ENCODE measurements at places on chromosomes 6 and 20.

DNA sequence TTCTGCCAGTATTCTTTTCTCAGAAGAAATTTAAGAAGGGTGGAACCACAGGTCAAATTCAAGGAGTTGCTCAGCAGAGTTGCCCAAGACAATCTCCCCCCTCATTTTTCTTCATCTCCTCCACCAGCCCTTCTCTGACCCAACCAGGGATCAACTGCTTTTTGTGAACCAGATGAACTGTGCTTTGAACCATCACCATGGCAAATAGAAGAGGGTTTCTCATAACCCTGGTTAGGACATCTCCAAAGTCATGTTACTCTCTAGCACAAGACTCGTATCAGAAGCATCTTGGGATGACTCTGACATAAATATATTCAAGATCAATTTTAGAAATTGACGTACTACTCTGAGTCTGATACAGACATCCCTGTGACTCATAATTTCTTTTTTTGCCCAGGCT, 130.7 kb downstream of the ALDH8A1 start:
- DNase-seq: no peak

- no peak for DNase-seq
Measured at GRCh38 chr20:62786157-62786556, 10.1 kb upstream of the MRGBP start.

GRCh38 chr20:35135867-35136586, 11.1 kb downstream of the EDEM2 start:
- no peak for DNase-seq

DNA sequence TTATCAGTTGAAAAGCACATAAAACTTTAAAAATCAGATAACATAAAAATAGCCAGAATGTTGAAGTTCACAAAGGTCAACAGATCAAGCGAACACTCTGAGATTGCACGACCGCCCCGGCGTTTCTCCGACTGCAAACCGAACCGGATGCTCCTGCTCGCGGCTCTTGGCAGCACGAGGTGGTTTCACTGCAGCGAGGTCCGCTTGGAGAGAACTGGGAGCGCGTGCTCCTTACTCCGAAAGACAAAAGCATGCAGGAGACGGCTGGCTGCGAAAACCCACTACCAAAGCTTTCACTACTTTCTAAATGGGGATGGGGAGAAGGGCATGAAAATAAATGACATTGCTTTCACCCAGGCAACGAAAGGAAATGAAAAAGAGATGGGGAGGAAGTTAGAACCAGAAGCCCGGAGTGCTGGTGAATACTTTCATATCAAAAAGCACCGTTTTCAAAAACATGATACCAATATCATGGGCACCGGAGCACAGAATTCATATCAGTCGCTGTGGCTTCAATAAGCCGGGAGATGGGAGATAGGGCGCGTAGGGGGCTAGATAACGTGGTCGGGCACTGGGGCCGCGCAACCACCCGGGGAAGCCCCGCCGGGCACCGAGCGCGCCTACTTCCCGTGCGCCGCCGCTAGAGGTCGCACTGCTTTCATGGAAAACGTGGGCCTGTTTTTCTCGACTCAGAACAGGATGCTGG, 8.3 kb upstream of the ANKRD60 start:
- DNase-seq: peak; percentile 67

DNA sequence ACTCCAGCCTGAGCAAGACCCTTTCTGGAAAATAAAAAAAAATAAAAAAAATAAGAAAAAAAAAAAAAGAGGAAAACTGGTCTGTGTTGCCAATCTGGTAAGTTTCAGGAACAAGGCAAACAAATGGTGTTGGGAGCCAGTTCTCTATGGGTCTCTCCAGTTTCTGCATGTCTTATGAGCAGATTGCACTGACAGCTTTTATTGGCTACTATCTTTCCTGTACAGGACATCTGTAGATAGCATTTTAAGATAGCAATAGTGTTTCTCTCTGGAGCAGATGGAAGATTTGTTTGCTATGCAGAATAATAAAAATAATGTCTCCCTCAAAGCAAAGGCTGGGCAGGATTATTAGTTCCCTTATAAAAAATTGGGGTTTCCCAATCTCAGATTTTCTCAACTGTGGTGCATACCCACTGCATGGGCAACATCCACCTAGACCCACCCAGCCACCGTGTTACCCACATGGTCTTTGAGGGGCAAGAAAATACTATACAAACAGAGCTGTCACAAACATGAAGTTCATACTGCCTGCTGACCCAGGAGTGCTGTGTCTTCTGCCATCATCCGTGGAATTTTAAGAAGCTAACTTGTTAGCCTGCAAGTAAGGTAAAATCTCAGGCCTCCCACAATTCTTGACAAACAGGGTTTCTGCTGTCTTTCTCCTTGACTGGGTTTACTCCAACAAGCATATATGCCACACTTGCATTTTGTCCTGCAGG, 9.5 kb downstream of the GMDS start:
- DNase-seq: no peak

DNA sequence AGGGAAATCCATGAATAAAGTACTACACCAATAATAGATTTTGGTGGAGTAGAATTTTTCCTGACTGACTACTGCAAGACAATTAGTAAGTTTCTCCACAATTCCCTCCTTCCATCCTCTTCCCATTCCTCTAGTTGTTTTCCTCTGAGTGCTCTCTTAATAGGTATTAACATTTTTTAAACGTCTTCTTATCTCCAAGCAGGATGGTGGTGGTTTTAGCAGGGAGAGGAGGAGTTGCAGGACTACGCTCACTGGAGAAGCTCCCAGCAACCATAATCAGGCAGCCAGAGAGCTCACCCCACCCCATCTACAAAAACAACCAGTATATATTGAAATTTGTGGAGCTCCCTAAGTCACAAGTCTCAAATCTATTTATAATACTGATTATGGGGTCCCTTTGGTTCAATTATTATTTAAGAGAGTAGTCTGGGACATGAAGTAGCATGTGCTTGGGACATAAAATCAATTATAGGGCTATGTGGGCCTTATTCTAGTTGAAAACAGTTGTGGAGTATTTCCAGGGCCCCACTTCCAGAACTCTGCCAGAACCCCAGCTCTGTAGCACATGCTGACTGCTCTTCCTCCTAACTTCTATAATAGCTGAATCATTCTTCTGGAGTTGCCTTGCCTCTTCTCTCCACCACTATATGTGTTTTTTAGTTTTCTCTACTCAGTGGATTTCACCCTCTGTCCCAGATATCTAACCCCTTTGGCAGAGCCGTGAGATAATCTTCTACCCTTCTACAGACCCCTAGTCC, 49.8 kb downstream of the MYB start:
- no peak for DNase-seq

DNA sequence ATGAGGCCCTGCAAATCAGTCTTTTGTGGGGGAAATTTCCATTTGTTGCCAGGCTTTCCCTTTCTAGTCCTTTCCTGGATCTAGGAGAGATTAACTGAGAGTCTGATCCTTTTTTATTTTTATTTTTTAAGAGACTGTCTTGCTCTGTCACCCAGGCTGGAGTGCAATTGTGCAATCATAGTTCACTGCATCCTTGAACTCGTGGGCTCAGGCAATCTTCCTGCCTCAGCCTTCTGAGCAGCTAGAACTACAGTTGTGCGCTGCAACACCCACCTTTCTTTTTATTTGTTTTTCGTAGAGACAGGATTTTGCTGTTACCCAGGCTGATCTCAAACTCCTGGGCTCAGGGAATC, 22.9 kb downstream of the OR2B2 start:
- DNase-seq: no peak

DNA sequence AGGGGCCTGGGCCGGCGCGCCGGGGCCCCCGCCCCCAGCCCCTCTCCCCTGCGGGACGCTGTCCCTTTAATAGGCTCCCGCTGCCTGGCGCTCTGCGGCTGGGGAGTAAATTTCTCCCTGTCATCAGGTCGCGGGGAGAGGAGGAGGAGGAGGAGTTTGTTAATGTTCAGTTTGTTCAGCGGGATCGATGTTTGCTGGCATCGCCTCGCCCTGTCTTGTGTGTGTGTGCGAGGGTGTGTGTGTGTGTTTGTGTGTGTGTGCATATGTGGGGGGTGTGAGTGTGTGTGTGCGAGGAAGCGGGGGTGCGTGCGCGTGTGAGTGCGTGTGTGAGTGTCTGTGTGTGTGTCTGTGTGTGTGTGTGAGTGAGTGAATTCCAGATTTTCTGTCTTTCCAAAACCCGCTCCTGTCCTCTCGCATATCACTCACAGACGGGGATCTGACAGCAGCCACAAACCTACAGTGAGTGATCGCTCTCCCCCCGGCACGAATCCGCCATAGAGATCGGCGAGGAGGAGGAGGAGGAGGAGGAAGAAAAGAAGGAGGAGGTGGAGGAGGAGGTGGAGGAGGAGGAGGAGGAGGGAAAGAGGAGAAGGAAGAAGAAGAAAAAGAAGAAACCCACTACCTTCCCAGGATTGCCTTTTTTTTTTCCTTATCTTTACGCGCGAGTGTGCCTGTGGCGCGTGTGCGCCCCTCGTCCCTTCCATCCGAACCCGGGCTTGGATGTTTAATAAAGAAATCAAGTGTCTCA, at the start of gene TSHZ2:
Gene TSHZ2 (plus strand): TSS at position 169 of the 748 bp plus-strand sequence. CDS start 936 bp downstream, outside the sequence.
- peak; percentile 45 for DNase-seq

GRCh38 chr20:32522526-32522775, 62.7 kb downstream of the NOL4L start:
- DNase-seq: no peak

DNA sequence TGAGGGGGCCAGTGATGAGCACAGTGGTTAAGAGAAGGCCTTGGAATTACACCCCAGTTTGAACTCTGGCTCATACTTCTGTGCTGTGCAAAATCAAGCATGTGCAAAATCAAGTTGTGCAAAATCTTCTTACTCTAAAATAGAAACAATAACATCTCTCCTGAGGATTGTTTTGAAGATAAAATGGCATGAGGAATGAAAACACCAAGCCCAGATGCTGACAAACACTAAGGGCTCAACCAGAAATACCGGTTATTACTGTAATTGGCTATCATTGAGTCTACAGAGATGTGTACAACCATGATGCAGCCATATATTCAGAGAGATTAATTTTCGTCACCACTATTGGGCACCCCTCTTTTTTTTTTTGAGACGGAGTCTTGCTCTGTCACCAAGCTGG, 5.9 kb upstream of the BCAS1 start:
- no peak for DNase-seq

DNA sequence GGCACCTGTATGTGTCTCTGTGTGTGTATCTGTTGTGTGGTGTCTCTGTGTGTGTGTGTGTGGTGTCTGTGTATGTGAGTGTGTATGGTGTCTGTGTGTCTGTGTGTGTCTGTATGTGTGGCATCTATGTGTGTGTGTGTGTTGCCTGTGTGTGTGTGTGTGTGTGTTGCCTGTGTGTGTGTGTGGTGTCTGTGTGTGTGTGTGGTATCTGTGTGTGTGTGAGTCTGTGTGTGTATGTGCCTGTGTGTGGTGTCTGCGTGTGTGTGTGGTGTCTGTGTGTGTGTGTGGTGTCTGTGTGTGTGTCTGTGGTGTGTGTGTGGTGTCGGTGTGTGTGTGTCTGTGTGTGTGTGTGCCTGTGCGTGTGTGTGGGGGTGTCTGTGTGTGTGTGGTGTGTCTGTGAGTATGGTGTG, 31.7 kb upstream of the VEGFA start:
- DNase-seq: no peak

- DNase-seq: no peak
Measured at GRCh38 chr20:8504030-8504429, 372.0 kb downstream of the PLCB1 start.

GRCh38 chr20:45416917-45417316, 976 bp downstream of the PIGT start:
- DNase-seq: no peak

GRCh38 chr6:144578385-144579350, 293.5 kb downstream of the UTRN start:
- DNase-seq: no peak

GRCh38 chr6:134813146-134813545, 136.8 kb downstream of the ALDH8A1 start:
- no peak for DNase-seq

- no peak for DNase-seq
Measured at GRCh38 chr6:111274593-111275217, 187.4 kb downstream of the SLC16A10 start.

GRCh38 chr6:52640916-52641315, 30.0 kb upstream of the TMEM14A start:
- no peak for DNase-seq

DNA sequence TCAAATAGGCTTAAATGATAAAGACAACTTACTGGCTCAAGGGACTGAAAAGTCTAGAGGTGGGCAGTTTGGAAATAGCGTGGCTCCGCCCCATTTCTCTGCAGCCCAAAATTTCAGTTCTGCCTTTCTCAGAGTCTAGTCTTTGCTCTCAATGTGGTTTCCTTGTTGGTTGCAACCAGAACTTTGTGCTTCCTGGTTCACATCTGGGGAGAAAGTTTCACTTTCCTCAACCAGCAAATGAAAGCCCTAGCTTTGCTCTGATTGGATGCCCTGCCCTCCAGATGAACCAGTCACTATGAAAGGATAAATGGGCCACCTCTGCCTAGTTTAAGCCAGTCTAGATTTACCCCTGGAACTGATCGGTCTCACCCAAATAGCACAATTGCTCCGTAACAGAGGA, 14.9 kb downstream of the SYCP2L start:
- no peak for DNase-seq

DNA sequence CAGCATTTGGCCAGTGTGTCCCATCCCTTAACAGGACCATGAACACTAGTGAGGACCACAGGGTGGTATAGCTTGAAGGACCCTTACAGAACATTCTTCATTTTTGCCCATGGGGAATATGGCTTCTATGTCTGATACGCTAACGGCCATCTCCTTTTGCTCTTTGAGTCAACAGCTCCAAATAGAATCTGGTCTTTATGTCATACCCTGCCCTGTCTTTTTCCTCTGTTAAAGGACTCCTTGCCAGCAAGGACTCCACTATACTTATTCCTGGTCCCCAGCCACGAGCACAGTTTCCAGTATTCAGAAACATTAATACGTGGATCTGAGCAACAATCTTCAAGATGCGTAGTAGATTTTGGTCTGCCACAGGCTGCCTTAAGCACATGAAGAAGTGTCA, 22.5 kb downstream of the SERPINB1 start:
- no peak for DNase-seq

GRCh38 chr6:13813621-13814175, 659 bp downstream of the MCUR1 start:
- DNase-seq: no peak

GRCh38 chr6:79277109-79277508, 42.6 kb upstream of the HMGN3 start:
- DNase-seq: no peak

DNA sequence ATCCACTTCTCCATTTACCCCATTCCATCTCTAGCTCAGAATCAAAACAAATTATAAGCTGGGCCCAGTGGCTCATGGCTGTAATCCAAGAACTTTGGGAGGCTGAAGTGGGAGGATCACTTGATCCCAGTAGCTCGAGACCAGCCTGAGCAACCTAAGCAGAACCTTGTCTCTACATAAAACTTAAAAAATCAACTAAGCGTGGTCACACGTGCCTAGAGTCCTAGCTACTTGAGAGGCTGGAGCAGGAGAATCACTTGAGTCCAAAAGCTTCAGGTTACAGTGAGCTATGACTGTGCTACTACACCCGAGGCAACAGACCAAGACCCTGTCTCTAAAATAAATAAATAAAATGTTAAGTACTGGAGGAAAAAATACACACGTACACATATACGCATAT, 74.7 kb upstream of the RUNX2 start:
- DNase-seq: no peak
